ENCODE measurements at places on chromosomes 12 and 14. TPM values are rescaled to one million over a fixed set of nuclear protein-coding genes. Genes with fewer than 3 reads are reported as not detected.

SIX6 gene
- not detected for total RNA-seq

GRCh38 chr14:31965071-31965734, 111.9 kb upstream of the ARHGAP5 start:
- no peak overlapping the region for H3K27ac ChIP-seq
- no peak overlapping the region for H3K4me3 ChIP-seq
- H3K36me3 ChIP-seq: no peaks in the 10 kb centered on the region
- no peak for DNase-seq
- no peaks in the 10 kb centered on the region for H3K27me3 ChIP-seq

ETFBKMT gene
- total RNA-seq: 0.64 TPM

DNA sequence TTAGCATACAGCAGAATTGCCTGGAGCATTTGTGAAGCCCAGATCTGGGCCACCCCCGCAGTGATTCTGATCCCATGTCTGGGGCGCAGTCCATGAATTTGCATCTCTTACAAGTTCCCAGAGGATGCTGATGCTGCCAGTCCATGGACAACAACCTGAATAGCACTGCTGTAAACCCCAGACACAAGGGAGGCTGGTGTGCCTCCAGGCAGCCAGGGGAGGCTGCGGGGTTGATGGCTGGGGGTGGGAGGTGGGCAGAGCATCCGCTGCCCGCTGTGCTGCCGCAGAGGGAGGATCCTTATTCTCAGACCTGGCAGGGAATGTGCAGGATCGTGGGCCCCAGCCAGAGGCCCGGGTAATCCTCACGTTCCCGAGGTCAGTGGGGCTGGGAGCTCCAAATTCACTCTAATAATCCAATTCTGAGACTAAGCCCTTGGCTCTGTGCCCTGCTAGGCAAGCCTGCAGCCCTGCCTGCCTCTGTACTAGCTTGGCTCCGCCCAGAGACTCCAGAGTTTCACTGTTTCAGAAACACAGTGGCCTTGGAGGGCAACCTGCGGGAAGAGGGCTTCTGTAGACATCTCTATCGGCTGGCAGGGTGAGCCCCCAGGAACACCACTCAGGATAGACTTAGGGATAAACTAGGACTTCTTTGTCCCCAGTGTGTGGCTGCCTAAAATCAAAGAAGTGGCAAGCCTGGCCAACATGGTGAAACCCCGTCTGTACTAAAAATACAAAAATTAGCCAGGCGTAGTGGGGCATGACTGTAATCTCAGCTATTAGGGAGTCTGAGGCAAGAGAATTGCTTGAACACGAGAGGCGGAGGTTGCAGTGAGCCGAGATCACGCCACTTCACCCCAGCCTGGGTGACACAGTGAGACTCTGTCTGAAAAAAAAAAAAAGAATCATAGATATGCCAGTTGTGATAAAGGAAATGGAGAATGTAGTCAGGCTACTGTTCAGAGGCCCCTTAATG, 17.8 kb upstream of the MLEC start:
- H3K4me3 ChIP-seq: no peak overlapping the region
- no peaks in the 10 kb centered on the region for H3K27me3 ChIP-seq
- DNase-seq: no peak
- H3K27ac ChIP-seq: no peak overlapping the region
- no peaks in the 10 kb centered on the region for H3K4me1 ChIP-seq
- H3K36me3 ChIP-seq: no peaks in the 10 kb centered on the region

SETD1B gene
- 15.0 TPM for total RNA-seq

NTF3 gene
- not detected for total RNA-seq

DNA sequence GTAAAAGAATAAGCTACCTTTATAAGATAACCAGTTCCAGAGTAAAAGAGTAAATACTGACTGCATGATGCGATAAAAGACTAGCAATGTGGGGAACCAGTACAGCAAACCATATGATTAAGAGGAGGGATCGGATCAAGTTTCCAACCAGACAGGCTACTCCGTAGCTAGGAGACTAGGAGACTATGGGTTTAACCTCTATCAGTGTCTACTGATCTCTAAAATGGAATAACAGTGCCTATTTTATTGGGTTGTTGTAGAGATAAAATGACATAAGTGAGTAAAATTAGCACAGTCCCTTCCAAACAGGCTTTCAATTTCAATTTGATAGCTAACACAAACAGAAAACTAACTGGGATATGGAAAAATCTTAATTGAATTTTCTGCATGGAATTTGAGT, 76.0 kb downstream of the PAWR start:
- no peaks in the 10 kb centered on the region for H3K27me3 ChIP-seq
- no peak overlapping the region for H3K27ac ChIP-seq
- no peaks in the 10 kb centered on the region for H3K4me1 ChIP-seq
- no peak for DNase-seq

PIANP gene
- not detected for total RNA-seq

ART4 gene
- not detected for total RNA-seq

DNA sequence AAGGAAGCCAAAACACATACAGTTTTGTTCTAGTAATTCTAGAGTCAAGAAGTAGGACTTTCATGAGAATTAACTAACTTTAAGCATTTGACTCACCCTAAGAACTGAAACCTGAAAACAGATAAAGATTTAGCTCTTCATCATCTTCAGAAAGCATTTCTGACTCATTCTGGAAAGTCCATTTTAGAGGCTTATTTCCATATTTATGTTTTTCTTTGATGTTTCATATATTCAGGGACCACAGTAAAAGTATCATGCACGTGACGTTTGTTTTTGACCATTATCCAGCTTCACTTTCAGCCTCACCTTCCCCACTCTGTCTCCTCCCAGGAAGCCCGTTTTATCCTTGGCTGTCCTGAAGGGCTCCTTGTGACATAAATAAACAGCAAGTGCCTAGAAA, 79.2 kb downstream of the MDGA2 start:
- no peaks in the 10 kb centered on the region for H3K36me3 ChIP-seq
- no peak for DNase-seq
- no peaks in the 10 kb centered on the region for H3K27me3 ChIP-seq
- H3K4me1 ChIP-seq: no peaks in the 10 kb centered on the region
- H3K27ac ChIP-seq: no peak overlapping the region

GRCh38 chr12:82788594-82788993, 101.9 kb downstream of the TMTC2 start:
- H3K4me1 ChIP-seq: no peaks in the 10 kb centered on the region
- H3K27me3 ChIP-seq: no peaks in the 10 kb centered on the region
- H3K27ac ChIP-seq: no peak overlapping the region
- H3K4me3 ChIP-seq: no peak overlapping the region
- H3K36me3 ChIP-seq: no peaks in the 10 kb centered on the region
- DNase-seq: no peak

DNA sequence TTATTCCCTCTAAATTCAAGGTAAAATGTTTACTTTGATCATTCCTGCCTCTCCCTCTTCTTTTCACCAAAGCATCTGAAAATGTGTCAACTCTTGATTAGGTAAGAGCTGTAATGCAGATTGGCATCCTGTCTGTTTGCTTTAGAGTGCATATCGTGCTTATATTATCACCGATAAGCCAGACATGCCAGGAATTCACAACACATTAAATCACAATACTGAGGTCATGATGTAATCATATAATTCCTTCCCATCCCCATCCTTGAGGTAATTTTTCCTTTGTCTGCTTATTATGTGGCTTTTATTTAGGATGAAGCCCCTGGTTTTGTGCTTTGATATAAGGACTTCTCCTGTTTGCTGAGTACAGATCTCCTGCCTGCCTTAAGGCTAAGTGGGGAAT, 10.2 kb downstream of the DDX47 start:
- DNase-seq: no peak
- no peaks in the 10 kb centered on the region for H3K27me3 ChIP-seq
- peaks cover 41% of the 10 kb centered on the region for H3K36me3 ChIP-seq
- peaks cover 26% of the 10 kb centered on the region for H3K4me1 ChIP-seq
- no peak overlapping the region for H3K27ac ChIP-seq

SLC5A8 gene
- not detected for total RNA-seq

KLRK1 gene
- 112 TPM for total RNA-seq

DNA sequence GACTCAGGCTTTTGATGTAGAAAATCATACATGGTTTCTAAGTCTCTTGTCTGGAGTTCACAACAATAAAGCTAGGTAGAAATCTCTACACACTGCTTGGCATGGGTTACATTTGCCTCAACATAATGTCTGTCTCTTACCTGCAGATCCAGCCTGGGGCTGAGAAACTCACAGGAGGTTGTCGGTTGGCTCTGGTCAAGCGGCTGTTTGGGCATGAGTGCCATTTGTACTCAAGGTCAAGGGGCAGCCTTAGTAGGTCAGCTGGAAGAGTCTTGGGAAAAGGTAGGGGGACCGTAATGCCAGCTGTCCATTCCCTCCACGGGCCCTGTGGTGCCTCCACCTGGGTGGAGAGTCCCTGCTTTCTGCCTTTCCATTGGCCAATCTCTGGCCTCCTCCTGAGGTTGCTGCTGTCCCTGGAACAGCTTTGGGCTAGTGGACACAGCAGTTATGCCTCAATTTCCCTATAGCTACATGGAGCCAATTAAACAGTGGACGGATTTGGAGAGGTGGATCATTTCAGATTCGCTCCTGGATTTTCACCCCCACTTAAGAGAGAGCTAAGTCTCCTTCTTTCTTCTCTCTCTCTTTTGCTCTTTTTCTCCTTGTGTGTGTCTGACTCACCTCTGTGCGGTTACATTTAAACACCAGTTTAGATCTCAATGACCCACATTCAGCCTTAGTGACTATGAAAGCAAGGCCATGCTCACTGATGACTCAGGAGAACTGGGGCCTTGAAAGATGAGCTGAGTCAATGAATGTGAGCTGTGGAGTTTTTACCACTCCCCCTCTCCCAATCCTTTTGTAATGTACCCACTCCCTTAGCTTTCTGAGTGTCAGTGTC, 132.8 kb upstream of the HIF1A start:
- H3K36me3 ChIP-seq: peaks cover 24% of the 10 kb centered on the region
- H3K4me1 ChIP-seq: peaks cover 54% of the 10 kb centered on the region
- no peaks in the 10 kb centered on the region for H3K27me3 ChIP-seq
- peak overlapping the region; percentile 60 for H3K27ac ChIP-seq

SLC16A7 gene
- total RNA-seq: 27.6 TPM

ISM2 gene
- total RNA-seq: 0.29 TPM

GRCh38 chr14:68539241-68539737, 253.6 kb downstream of the ZFP36L1 start:
- no peaks in the 10 kb centered on the region for H3K4me1 ChIP-seq
- no peak for DNase-seq
- H3K4me3 ChIP-seq: no peak overlapping the region
- H3K36me3 ChIP-seq: no peaks in the 10 kb centered on the region
- H3K27me3 ChIP-seq: no peaks in the 10 kb centered on the region
- H3K27ac ChIP-seq: no peak overlapping the region

DNA sequence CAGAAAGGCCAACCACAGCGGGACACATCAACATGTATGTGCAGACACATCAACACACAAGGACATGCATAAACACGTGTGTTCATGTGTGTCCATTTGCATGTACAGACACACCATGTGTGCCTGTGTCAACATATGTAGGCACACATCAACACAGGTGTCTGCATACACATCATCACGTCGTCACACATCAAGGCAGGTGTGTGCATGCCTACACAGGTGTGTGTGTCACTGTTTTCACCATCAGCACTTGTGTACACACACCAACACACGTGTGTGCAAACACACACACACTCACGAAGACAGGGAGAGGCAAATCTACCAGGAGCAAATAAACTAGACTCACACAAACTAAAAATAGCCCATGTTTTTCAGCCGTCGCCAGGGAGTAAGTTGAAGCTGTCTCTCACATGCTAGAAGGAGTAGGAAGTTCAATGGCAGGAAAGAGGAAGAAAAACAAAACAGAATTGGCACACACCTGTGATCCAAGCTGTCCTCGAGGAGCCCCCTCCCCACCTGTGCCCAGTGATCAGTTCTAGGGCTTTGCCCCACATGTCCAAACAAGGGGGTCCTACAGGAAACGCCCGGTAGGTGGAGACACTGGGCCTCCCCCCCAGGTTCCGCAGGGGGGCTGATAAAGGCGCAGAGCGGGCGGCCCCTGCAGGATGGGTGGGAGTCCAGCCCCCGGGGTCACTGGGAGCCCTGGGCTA, 7.4 kb downstream of the SCARB1 start:
- H3K36me3 ChIP-seq: peaks cover 19% of the 10 kb centered on the region
- H3K4me3 ChIP-seq: no peak overlapping the region
- no peaks in the 10 kb centered on the region for H3K27me3 ChIP-seq
- no peak for DNase-seq
- H3K4me1 ChIP-seq: peaks cover 14% of the 10 kb centered on the region

GUCY2C gene
- total RNA-seq: not detected

- H3K4me1 ChIP-seq: peaks cover 34% of the 10 kb centered on the region
- H3K27ac ChIP-seq: no peak overlapping the region
- DNase-seq: no peak
- H3K4me3 ChIP-seq: no peak overlapping the region
- no peaks in the 10 kb centered on the region for H3K27me3 ChIP-seq
Measured at GRCh38 chr12:25591144-25591543, 38.1 kb upstream of the LMNTD1 start.

FERMT2 gene
- 2.3 TPM for total RNA-seq

RPL10L gene
- not detected for total RNA-seq

DNA sequence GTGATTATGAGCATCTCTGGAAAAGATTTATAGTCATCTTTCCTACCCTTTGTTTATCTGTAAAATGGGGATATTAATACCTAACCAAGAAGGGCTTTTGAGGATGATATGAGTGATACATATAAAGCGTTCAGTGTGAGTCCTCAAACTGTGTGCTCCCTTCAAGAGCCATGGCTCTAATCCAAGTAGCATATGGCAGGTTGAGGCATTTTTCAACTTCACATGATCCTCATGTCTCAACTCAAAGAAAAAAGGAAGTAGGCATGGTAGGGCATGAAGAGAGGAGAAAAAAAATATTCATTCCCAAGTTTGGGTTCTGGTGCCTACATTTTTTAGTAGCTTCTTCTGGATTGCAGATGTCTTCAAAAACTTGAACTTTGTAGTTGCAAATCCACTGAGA, 286.3 kb upstream of the ATP2B1 start:
- H3K27me3 ChIP-seq: no peaks in the 10 kb centered on the region
- H3K27ac ChIP-seq: no peak overlapping the region
- peaks cover 16% of the 10 kb centered on the region for H3K4me1 ChIP-seq
- DNase-seq: no peak
- no peak overlapping the region for H3K4me3 ChIP-seq

DNA sequence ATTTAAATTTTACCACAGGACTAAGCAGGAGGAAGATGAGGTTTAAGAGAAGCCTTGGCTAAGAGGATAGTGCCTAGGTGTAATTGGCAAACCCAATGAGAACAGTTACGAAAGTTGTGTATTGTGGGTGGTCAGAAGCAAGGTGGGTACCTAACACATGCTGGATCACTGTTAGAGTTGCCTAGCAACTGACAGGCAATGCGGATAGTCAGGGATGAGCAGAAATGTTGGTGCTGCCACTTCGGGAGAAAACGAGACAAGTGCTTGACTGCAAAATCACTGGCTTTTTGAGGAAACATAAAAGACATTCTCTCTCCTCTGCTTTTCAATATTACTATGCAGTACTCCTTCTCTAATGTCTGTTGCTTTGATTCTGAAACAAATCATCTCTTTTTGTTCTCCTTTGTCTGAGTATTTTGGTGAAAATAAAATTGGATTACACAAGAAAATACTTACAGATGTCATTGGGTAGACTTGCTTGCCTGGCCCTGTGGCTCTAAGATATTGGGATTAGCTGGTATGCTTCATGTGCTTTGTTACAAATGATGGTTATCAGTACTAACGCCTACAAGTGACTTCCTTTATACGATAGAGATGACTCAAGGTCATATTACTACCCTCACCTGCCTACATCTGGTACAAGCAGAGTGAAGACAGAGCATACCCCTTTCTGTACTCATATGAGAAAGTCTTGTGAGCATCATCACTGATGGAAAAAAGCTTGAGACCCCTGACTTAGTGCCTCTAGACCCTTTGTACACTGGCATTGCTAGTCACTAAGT, 48.0 kb downstream of the TDP1 start:
- H3K36me3 ChIP-seq: peaks cover 35% of the 10 kb centered on the region
- no peak overlapping the region for H3K27ac ChIP-seq
- no peaks in the 10 kb centered on the region for H3K4me1 ChIP-seq
- no peak for DNase-seq

Measured in activated naive CD8-positive, alpha-beta T cell treated with anti-CD3 and anti-CD28 coated beads for 36 hours (primary cell).